ENCODE measurements at places on chromosomes 11 and 22.

DNA sequence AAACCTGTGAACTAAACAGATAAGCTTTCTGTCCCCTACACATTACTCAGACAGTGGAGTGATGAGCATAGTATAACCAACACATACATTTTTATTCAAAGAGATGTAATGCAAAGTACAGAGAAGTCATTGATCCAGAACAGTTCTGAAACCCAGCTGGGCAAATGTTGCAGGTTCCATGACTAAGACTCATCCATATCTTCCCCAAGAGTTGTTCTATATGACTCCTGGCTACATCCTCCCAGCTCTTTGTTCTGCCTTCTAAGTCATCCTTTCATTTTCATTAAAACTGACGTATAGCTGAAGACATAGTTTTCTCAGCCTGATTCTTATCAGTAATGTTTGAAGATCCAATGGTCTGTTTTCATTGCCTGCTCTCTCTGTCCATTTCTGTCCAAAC, 47.3 kb downstream of the PLAAT5 start:
- no peak for DNase-seq

- no peak for DNase-seq
Measured at GRCh38 chr11:16609769-16610168, 128.7 kb upstream of the C11orf58 start.

DNA sequence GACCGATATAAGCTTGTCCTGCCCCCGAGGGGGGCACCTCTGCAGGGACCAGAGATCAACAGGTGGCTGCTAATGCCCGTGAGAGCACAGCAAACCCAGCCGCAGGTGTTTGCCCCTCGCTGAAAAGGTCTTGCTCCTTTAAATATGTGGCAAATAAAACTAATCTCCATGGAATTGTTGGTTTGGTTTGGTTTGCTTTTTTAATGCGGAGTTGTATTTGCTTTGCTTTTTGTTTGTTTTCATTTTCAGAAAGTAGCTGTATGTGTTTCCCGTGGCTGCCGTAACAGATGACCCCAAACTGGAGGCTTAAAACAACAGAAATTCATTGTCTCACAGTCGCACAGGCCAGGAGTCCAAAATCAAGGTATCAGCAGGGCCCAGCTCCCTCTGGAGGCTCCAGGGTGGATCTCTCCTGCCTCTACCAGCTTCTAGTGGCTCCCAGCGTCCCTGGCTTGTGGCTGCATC, 93.0 kb downstream of the CELSR1 start:
- DNase-seq: no peak

GRCh38 chr11:24226606-24227005, 270.2 kb upstream of the LUZP2 start:
- no peak for DNase-seq

GRCh38 chr11:1178906-1179305, 21.2 kb downstream of the MUC5AC start:
- DNase-seq: no peak

DNA sequence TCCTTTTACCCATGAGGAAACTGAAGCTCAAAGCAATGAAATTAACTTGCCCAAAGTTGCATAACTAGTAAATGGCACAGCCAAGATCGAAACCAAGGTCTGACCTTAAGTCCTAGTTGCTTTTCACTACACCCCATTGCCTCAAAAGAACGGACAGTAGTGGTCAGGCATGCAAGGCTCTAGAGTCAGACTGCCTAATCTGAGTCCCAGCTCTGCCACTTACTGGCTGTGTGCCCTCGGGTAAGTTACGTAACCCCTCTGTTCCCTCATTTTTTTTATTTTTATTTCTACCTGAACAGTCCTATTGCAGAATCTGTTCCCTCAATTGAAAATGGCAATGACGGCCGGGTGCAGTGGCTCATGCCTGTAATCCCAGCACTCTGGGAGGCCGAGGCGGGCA, 9.6 kb downstream of the CYB561A3 start:
- DNase-seq: no peak

DNA sequence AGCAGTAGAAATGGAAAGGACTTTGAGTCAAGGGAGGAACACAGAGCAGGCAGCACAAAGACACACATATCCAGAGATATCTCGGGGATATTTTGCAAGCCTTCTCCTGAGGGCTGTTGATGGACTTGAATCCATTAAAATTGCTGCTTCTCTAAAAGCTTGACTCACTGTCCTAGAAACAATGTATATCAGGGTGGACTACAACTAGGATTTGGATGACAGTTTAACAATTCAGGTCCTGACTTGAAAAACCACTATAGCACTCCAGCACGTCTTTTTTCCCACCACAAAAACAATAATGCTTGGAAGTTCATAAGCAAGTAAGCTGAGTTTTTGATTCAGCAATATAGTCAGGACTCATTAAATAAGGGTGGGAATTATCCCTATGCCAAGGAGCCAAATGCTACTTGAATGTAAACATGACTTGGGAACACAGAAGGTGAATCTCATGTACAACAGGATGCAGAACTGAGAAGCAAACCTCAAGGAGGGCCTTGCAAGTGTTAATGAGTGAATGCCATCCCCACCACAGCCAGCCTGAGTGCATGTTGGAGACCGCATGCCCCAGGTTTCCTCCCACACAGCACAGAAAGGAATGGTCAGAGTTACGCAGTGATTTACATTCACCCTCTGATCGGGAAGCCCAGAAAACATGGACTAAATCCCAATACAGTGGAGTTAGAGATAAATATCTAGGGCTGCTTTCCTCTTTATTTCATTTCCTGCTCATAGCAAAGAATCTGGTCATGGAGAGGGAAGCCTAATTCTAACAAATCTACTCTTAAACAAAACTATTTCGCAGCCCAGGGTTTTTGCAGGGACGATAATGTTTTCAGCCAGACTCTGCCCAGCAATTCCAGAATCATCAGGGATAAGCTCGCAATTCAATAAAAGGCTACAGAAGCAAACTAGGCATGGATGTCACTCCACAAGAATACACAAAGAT, 98.4 kb upstream of the OR9G4 start:
- DNase-seq: no peak

DNA sequence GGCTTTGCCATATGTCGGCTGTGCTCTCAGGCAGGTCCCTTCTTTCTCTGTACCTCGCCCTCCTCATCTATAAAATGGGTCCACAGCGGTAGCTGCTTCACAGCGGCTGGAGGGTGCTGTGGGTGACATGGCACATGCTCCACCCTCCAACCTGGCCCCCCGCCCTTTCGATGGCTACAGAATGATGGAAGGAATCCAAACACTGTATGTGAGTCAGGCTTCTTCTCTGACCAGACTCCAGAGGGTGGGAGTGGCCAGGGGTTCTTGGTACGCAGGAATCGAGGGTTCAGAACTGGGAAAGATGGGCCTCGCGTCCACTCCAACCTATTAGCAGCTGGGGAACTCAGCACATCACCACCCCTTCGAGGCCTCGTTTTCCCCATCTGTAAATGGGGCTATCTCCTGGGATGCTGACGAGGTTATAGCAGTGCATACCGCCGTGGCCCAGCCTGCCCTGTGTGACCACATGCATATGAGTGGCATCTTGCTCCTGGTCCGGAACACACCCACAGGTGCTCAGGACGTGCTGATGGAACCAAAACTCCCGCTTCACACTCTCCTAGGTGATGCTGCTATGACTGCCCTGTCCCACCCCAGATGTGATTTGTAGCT, 26.4 kb downstream of the MN1 start:
- no peak for DNase-seq

DNA sequence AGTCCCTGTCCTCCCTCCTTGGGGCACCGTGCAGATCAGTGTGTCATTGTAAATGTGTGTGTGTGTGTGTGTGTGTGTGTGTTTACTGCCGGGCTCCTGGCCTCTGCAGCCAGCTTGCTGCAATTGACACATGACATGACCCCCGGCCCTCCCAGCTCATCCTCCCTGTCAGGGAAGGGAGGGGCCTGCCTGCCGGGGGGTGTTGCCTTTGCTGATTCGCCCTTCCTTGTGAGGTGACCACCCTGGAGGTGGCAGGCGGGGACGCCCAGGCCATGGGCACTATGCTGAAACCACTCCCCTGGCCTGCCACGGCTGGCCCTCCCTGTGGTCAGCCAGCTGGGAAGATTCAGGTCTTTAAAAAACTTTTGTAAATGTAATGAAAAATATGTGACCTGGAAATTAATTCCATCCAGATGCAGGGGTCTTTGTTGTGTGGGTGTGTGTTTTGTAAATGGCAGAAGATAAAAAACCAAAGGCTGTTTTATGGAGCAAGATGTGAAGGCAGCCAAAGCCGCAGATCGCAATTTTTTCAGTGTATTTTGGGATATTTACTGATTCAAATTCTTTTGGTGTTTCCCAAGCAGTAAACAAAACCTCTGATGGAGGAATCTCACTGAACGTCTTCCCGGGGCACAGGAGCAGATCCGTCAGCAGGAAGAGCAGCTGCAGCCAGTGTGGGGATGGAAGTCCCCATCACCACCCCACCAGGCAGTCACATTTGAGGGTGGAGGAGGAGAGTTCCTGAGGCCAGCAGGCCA, 23.2 kb downstream of the SHISAL1 start:
- no peak for DNase-seq

GRCh38 chr11:106280036-106280435, 202.6 kb downstream of the AASDHPPT start:
- DNase-seq: no peak

GRCh38 chr11:61873588-61874376, 17.6 kb downstream of the FADS3 start:
- DNase-seq: no peak

GRCh38 chr11:30478923-30479322, 107.2 kb downstream of the MPPED2 start:
- no peak for DNase-seq

GRCh38 chr11:32033491-32033890, 57.4 kb upstream of the RCN1 start:
- no peak for DNase-seq

DNA sequence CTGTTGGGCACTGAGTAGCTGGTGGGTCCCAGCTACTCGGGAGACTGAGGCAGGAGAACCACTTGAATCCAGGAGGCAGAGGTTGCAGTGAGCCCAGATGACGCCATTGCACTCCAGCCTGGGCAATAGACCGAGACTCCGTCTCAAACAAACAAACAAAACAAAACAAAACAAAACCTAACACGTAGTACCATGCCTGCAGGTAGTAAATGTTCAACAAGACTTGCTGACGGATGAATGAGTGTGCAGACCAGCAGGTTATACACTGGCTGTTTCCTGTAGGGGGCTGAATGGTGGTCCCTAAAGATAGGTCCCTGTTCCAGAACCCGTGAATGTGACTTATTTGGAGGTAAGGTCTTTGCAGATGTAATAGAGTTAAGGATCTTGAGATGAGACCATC, 12.8 kb upstream of the MRGPRD start:
- no peak for DNase-seq
